ENCODE measurements at places on chromosomes 5 and 9.

DNA sequence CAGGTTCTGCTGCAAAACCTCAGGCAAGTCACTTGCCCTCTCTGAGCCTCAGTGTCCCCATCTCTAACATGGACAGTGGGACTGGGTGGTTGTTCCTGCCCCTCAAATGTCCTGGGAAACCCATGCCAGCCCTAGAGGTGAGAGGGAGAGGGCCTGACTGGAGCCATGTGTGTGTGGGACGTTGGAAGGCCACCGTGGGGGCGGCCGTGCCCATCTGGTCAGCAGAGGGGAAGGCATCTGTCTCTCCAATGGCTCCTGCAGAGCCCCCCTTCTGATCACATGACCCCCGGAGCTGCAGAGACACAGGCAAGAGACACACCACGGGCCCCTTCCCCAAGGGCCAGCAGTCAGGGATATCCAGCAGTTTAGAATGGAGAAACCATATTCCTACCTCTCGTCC, 1.7 kb downstream of the DNM1 start:
- DNase-seq: no peak

DNA sequence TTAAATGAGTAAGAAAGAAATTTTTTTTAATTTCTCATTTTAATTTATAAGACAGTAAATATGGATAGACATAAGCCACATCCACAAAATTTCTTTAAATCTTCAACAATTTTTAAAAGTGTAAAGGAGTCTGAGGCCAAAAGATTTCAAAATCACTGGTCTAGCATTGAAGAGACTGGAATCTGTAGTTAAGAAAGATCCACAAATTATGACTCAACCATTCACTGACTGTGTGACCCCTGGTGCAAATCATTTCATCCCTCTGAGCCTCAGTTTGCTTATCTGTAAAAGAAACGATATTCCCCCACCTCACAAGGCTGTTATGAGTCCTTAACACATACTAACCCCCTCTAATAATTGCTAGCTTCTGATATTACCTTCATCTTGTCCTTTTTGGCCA, 98.5 kb downstream of the EBF1 start:
- no peak for DNase-seq

- DNase-seq: no peak
Observed at GRCh38 chr9:77731008-77731698, 83.0 kb upstream of the GNA14 start.

GRCh38 chr9:20178197-20178596, 389.4 kb upstream of the SLC24A2 start:
- no peak for DNase-seq

DNA sequence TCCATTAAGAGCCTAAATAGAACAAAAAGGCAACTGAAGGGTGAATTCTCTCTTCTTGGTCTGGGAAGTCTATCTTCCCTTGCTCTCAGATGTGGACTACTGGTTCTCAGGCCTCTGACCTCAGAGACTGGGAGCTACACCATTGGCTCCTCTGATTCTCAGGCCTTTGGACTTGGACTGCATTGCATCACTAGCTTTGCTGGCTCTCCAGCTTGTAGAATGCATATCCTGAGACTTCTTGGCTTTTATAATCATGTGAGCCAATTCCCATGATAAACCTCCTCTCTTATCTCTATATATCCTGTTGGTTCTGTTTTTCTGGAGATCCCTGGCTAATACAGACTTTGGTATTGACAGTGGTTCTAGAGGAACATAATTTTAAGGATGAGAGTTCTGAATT, 89.8 kb downstream of the PSAT1 start:
- no peak for DNase-seq

DNA sequence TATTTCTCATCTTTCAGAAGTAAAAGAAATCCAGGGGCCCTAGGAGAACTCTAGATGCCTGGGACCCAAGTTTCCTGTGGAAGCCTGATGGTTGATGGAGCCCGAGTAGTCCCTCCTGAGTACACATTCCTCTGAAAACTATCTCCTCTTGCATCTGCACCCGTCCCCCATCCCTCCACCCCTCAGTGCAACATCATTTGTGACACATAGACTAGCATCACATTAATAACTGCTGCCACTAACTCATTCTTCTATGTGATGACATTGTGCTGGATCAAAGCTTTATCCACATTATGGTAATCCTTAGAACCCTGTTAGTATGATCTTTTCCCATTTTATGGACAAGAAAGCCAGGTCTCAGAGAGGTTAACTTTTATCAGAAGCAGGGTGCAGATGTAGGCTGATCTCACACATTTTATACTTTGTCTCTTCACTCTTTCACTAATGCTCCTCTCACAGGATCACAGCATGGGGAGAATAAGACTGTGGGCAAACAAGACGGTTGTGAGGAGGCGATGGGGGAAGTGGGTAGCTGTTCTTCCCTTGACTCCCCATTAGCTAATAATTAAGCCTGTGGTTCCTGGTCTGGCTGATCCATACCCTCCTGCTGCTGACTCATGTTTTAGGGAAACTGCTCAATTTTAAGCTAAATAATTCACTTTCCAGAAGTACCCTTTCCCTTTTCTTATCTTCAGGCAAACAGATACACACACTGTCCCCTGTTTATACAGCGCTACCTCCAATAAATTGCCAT, 3.9 kb upstream of the HK3 start:
- DNase-seq: no peak

- peak; percentile 40 for DNase-seq
Observed at GRCh38 chr9:70609542-70610286, 195.3 kb upstream of the KLF9 start.

DNA sequence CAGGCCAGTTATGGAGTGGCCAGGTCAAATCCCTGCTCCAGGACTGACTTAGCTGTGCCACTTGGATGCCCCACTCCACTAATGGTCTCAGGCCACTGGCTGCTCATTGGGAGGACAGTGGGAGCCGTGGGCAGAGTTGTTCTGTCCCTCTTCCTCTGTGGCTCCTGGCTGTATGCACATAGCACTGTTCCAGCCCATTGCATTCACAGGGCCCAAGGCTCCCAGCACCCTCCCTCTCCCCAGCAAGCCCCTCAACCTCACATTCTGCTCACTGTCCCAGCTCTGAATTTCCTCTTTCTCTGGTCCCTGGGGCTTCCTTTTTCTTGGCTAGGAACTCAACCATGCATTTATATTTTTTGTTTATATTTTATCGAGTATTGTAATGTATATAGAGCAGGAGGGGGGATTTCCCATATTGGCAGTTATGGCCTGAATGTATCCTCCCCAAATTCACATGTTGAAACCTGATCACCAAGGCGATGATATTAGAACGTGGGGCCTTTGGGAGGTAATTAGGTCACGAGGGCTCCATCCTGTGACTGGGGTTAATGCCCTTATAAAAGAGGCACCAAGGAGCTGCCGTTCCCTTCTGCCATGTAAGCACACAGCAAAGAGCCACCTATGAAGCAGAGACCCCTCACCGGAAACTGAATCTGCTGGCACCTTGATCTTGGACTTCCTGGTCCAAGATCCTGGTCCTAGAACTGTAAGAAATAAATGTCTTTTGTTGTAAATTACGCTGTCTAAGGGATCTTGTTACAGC, 17.0 kb upstream of the MVB12B start:
- no peak for DNase-seq

GRCh38 chr9:114429488-114429887, 41.7 kb upstream of the AKNA start:
- no peak for DNase-seq

DNA sequence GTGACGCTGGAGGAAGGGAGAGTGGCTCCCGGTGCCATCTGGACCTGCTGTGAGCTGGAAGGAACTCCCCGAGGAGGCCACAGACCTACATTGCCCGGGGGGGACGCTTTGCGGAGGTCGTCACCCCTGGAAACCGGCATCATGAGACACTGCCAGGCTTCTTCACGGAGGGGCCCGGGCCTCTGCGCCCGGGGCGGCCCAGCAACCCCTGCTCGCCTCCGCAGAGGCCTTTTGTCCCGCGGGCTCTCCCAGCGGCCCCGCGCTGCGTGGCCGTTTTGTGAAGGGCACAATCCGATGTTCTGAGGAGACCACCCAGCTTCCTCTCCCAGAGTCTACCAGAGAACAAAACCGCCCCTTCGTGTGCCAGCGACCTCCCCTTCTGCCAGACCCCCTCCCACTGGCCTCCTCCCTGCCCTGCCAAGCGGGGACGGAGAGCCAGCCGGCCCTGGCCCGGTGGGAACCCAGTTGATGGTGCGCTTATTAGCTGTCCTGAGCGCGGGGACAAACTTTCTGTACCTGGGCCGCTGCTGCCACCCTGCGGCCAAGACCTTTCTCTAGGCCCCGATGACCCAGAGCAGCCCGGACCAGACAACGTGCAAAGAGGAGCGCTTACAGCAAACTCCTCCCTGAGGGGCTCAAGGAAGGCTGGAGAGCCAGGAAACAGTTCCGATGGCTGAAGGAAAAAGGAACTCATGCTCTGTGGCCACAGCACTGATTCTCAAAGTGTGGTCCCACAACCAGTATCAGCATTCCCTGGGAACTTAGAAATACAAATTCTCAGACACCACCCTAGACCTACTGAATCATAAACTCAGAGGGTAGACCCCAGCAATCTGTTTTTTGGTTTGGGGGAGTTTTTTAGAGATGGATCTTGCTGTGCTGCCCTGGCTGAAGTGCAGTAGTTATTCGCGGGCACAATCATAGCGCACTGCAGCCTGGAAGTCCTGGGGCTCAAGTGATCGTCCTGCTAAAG, 86.7 kb downstream of the SLC1A3 start:
- DNase-seq: peak; percentile 32

DNA sequence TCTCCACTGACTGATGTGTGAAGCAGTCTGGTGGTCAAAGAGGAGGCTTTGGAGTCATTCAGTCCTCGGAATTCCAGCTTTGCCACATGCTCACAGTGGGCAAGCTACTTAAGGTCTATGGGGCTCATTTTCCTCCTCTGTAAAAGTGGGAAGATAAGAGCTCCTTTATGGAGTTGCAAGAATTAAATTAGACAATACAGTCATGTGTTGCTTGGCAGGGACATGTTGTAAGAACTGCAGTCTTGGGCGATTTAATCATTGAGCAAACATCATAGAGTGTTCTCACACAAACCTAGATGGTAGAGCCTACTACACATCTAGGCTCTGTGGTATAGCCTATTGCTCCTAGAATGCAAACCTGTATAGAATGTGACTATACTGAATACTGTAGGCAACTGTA, 253.9 kb downstream of the SH3GL2 start:
- DNase-seq: no peak

GRCh38 chr5:175687231-175687701, 29.4 kb downstream of the HRH2 start:
- DNase-seq: peak; percentile 17

DNA sequence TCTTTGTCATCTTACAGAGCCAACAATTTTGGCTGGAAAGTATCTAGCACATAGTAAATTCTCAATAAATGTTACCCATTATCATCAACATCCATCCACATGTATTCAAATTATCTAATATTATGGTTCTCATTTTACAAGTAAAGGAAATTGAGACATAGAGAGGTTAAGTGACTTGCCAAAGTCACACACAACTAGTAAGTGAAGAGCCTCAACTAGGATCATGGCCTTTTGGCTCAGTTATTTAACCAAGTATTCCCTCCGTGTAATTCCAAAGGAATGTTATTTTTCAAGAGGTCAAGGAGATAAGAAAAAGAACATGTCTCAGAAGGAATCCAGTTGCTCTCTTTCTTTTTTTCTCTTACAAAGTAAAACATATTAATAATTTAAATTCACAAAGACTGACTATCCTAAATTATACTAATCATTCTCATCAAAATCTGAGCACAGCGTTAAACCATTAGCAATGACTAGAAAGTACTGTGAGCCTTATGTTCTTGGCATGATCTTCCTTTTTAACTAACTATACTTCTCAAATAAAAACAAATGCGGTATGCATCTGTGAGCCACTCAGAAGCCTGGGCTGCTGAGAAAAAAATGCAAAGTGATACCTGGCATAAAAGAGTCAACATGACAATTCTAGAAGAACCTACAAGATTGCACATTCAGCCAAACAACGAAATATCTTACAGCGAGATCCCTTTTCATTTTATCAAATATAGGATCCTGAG, 350.9 kb downstream of the GLIS3 start:
- DNase-seq: no peak

GRCh38 chr9:114216081-114216480, 60.7 kb downstream of the COL27A1 start:
- no peak for DNase-seq

- no peak for DNase-seq
Observed at GRCh38 chr9:122055701-122056100, 37.4 kb downstream of the TTLL11 start.

DNA sequence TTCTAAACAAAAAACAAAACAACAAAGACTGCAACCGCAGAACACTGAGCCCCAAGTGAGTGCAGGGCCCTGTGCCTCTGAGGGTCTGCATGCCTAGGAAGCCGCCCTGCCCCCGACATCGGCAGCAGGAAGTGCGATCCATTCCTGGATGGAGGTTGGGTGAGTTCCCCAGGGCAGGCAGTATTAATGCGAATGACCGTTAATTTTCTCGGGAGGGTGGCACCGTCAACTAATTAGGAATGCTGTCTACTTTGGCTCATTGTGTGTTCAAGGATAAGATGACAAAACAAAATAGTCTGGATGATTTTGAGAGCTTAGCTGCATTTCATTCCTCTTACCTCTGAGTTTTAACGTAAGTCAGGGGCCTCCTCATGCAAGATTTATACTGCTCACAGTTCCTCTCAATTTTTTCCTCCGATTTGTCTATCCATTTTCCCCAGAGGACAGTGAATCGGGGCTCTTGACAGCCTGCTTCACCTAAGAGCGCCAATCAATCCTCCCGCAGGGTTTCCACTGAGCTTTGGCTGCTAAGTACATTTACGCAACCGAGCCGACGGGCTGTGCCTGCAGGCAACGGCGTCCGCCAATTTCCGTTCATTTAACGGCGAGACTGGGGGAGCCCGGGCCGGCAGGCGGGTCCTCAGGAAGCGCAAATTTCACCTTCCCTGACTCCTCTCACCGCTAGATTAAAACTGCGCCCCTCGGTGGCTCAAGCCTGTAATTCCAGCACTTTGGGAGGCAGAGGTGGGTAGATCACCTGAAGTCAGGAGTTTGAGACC, 2.9 kb upstream of the NXNL2 start:
- no peak for DNase-seq

DNA sequence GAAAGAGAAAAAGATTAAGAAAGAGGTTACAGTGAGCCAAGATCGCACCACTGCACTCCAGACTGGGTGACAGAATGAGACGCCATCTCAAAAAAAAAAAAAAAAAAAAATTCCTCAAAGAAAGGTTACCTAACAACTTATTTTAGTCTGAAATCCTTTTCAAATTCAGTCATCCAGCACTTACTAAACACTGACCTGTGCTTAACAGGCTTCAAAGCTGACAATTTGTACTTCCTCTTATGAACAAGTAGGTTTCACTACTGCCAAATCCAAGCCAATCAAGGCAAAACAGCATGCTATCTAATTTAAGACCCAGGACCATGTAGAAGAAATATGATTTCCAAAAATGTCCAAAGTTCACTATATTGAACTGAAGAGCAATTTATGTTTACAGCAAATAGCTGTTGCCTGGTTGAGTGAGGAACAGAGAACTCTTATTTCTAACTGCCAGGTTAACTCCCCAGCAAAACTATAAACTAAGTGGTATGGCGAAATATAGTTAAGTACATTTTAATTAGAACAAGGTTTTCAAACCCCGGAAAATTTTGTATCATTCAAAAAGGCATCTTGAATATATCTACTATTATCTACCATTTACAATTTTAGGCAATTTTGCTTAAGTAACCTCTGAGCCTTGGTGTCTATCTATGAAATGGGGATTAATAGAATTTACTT, 13.4 kb downstream of the PWWP2A start:
- DNase-seq: no peak
